NCI-H1417 (cell line): ENCODE measurements at places on chromosomes 16 and 17.

DNA sequence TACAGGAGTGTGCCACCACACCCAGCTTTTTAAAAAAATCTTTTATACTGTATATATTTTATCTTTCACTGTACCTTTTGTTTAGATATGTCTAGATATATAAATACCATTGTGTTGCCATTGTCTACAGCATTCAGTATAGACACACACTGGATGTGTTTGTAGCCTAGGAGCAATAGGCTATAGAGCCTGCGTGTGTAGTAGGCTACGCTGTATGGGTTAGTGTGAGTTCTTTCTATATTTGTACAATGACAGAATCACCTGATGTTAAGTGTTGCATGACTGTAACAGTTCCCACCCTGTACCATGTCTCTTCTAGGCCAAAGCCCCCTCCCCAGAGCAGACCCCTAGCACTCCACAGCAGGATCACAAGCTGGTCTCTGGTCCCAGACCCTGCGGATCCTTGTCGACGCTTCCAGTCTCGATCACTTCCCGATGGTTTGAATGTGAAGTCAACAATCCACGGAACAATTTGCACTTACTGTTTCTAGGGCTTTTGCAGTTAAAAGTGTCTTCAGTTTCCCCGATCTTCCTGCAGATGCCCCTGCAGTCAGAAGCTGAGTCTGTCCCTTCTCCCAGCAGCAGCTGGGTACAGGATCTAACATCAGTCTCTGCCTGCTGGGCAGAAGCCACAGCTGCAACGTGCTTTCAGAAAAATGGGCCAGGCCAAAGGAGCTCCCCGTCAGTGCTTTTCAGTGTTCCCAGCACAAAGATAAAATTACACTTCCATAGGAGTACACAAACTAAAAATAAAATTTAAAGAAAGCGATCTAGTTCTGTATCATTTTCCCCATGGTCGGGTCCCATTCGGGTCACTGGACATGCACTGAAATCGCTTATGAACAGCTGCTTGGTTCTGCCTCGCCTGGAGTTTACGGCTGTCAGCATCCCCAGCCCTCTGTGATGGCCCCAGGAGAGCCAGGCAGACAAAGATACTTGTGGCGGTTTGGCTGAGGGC, 35.4 kb downstream of the ADAM11 start:
- no peak for DNase-seq

GRCh38 chr17:69064001-69064400, 3.3 kb upstream of the ABCA9 start:
- no peak for DNase-seq

DNA sequence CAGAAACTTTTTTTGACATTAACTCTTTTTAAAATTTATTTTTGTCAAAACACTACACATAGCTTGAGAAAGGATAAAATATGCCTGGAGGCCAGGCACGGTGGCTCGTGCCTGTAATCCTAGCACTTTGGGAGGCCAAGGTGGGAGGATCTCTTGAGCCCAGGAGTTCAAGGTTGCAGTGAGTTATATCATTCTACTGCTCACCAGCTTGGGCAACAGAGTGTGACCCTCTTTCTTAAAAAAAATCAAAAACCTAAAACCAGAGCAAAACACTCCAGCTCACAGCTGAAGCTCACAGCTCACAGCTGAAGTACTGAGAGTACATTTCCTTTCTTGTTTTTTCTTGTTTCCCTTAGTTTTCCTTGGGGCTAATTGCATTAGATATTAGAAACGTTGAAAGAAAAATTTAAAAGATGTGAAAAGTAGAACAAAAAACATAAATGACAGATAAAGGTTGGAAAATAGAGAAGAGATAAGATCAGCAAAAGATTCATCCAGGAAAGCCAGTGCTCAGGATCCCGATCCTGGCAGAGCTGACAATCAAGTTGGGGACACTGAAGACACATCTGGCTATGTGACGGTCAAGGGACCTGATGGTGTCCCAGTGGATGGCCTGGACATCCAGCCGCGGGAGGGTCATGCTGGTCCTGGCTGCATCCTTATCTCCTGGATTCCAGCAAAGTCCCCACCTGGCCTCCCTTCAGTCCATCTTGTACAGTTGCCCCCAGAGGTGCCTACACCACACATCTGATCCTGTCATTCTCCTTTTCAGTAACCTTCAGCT, 9.8 kb downstream of the CHST6 start:
- DNase-seq, result no peak

GRCh38 chr16:30077656-30078055, 1.9 kb downstream of the PPP4C start:
- no peak for DNase-seq

GRCh38 chr16:694187-694862, 4.1 kb upstream of the WDR24 start:
- DNase-seq, result no peak
